ENCODE measurements at places on chromosomes 7 and 10. TPM values are rescaled to one million over a fixed set of nuclear protein-coding genes. Genes with fewer than 3 reads are reported as not detected.

SKIDA1 gene
- 0.22 TPM for total RNA-seq

CALHM3 gene
- total RNA-seq: not detected

GOLGA7B gene
- total RNA-seq: 6.1 TPM

PRTFDC1 gene
- total RNA-seq: 0.52 TPM

TCAF2 gene
- 30.2 TPM for total RNA-seq

GRCh38 chr7:17472939-17473338 lies 174.5 kb downstream of the AHR start:
- no peaks in the 10 kb centered on the region for H3K4me1 ChIP-seq
- DNase-seq: no peak
- H3K27ac ChIP-seq: no peak overlapping the region
- H3K36me3 ChIP-seq: no peaks in the 10 kb centered on the region

GRCh38 chr10:68348265-68348741 lies 15.6 kb upstream of the PBLD start:
- H3K27ac ChIP-seq: no peak overlapping the region
- H3K4me3 ChIP-seq: no peak overlapping the region
- H3K36me3 ChIP-seq: peaks cover 37% of the 10 kb centered on the region
- H3K27me3 ChIP-seq: no peaks in the 10 kb centered on the region

- H3K36me3 ChIP-seq: no peaks in the 10 kb centered on the region
- no peaks in the 10 kb centered on the region for H3K27me3 ChIP-seq
- H3K27ac ChIP-seq: no peak overlapping the region
- no peak for DNase-seq
- no peak overlapping the region for H3K4me3 ChIP-seq
- no peaks in the 10 kb centered on the region for H3K4me1 ChIP-seq
Observed at GRCh38 chr7:33774762-33775523, 130.4 kb upstream of the BMPER start.

DNA sequence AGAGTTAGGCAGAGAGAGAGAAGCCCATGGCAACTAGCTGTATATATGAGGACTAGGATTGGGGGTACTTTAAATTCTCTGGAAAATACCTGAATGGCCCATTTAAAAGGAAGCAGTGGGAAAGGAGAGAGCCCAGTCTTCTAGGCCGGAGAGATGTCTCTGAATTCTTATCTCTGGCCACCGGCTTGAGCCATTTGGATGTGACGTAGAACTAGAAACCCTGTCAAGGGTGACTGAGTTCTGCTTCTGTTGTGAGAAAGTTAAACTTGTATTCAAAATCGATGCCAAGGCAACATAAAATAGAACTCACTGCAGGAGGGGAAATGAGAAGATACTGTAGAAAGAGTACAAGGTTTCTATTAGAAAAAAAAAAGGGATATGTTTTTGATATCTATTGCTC lies 6.3 kb upstream of the GSTK1 start:
- DNase-seq: no peak
- H3K4me3 ChIP-seq: no peak overlapping the region
- H3K27me3 ChIP-seq: no peaks in the 10 kb centered on the region
- peak overlapping the region; percentile 33 for H3K27ac ChIP-seq
- H3K36me3 ChIP-seq: no peaks in the 10 kb centered on the region

Measured in CD4-positive, alpha-beta T cell (primary cell).